ENCODE measurements at places on chromosomes 3 and 15.

- peak; percentile 51 for DNase-seq
Measured at GRCh38 chr3:48966876-48967361, 23.1 kb upstream of the P4HTM start.

DNA sequence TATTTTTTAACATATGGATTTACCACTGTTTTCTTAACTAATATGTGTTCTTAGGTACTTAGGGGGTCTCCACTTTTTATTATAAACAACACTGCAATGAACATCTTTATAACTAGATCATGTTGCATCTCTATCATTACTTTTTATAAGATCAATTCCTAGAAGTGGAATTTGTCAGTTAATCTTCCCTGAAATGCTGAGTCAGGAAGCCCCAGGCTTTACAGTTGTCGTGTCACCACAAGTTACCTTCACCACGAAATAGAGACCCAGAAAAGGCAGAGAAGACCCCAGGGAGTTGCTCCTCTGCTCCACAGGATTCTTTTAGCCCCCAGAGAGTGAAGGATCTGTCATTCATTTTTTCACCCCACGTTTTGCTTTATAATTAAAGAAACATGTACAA is 34.5 kb upstream of the ERC2 start:
- DNase-seq, result no peak

GRCh38 chr3:157865352-157866000 is 240.7 kb downstream of the SHOX2 start:
- DNase-seq, result peak; percentile 62

- no peak for DNase-seq
Measured at GRCh38 chr3:72617424-72618024, 230.7 kb downstream of the SHQ1 start.

- DNase-seq, result no peak
Measured at GRCh38 chr15:51126842-51127241, 32.1 kb upstream of the TNFAIP8L3 start.

DNA sequence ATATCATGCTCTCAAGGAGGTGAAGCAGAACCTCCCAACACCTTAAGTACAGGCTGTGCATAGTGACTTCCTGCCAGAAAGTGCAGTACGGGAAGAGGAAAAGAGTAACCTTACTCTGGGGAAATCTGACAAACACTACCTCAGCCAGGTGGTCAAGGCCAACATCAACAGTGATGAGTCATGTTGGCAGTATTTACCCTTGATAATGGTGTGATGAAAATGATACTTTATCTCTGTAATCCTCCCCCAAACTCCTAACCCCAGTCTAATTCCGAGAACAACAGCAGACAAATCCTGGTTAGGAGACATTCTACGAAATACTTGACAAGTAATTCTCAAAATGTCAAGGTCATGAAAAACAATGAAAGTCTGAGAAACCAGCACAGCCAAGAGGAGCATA is 26.5 kb downstream of the ANKDD1A start:
- no peak for DNase-seq

GRCh38 chr15:82663186-82663600 is 16.0 kb upstream of the CPEB1 start:
- peak; percentile 48 for DNase-seq

- no peak for DNase-seq
Measured at GRCh38 chr15:45719490-45719889, 84.7 kb downstream of the SQOR start.

DNA sequence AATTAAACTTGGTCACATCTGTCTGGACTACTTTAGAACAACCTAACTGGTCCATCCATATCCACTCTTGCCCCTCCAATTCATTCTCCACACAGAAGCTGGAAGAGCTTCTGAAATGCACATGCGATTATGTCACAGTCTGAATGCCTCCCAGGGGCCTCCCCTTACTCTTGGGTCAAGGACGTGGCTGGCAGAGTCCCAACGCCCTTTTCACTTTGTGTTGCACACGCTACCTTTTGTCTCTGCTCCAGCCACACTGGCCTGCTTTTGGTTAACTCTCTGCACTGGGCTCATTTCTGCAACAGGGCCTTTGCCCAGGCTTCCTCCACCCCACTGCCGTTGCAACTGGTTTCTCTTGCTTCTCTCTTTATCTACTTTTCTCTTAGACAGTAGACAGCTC is 245.2 kb downstream of the IL20RB start:
- no peak for DNase-seq

GRCh38 chr3:33211444-33211843 is 7.2 kb downstream of the SUSD5 start:
- no peak for DNase-seq

DNA sequence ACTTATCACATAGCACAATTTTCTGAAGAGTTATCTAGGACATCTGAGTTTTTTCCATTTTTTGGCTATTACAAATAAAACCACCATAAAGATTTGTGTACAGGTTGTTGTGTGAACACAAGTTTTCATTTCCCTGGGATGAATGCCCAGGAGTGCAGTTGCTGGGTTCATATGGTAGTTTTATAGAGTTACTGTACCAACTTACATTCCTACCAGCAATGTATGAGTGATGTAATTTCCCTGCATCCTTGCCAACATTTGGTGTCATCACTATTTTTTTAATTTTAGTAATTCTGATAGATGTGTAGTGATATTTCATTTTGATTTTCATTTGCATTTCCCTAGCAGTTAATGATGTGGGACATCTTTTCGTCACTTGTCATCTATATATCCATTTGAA is 20.5 kb downstream of the FILIP1L start:
- DNase-seq, result no peak

GRCh38 chr3:42795621-42796181 is 8.6 kb downstream of the HIGD1A start:
- DNase-seq, result no peak

DNA sequence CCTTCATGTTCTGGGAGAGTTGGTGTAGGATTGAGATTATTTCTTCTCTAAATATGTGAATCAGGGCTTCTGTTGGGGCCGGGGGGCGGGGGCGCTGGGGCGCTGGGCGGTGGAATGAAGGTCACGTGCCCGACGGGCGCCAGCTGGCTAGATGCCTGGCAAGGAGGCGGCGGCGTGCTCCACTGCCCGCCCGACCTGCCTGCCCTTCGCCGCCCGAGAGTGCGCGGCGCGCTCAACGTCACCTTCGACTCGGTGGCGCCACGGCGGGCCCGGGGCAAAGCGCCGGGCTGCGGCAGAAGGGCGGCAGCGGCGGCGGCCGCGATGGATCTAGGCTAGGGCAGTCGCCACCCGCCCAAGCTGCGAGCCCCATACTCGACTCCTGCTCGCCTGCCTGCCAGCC is 47.0 kb upstream of the LHFPL4 start:
- no peak for DNase-seq

DNA sequence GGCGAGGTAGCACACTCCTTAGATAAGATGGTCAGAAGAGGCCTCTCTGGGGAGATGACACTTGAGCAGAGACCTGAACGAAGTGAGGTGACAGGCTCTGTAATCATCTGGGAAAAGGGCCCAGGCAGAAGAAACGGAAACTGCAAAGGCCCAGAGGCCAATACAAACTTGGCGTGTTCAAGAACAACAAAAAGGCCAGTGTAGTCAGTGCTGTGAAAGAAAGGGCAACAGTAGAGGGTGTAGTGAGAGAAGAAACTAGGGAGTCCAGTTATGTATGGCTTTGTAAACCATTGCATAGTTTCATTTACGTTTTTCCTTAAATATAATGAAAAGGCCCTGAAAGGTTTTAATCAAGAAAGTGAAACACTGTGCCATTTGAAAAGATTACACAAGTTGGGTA is 31.8 kb downstream of the PLD1 start:
- DNase-seq, result no peak

DNA sequence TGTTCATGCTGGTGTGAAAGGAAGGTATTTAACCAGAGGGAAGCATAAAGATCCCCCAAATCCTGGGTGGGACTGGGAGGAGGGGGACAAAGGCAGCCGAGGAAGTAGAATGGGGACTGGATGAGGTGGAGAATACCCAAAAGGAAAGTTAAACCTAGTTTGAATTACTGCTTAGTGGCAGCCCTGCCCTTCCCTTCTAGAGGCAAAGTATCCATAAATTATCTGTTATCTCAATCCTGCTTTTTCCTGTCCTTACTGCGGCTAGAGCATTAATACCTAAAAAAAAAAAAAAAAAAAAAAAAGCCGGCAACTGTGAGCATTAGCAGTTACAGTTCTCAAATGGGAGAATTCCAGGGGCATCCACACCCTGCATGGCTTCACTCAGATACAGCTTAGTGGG is 139.0 kb downstream of the RYR3 start:
- DNase-seq, result no peak

DNA sequence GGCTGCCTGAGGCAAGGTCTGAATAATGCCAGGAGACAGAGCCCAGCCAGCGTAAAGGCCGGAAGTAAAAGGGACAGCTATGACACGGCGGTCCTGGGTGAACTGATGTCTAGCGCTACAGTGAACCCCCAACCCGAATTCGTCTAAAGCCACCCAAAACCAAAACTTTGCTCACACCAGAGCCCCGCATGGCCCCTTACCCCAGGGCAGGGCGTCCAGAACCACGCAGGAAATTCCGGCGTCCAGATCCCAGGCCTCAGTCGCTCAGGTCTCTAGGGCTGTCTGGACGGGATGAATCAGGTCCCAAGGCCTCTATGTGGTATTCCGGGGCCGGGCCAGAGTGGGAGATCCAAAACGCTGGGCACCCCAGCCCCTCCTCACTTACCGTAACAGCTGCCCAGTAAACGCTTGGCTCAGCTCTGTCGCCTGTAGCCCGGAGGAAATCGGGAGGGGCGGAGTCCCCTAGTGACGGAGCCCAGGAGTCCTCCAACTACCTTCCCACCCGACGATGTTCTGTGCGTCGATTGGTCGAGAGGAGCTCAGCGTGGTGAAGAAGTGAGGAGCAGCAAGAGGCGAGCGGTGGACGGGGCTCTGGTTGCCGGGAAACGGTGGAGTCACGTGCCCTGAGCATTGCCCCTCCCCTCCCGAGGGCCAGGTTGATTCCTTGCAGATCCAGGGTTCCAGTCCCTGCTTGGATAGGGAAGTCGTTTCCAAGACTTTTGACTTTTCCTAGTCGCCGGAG is at the start of gene CCDC32:
Gene CCDC32, minus strand, starts transcription at position 452 of the 742 bp plus-strand sequence. CDS start 2,027 bp downstream, outside the sequence.
- DNase-seq, result peak; percentile 94

GRCh38 chr3:39404943-39405686 is 1.4 kb upstream of the RPSA start:
- no peak for DNase-seq

GRCh38 chr3:12714278-12714677 is 44.8 kb downstream of the TMEM40 start:
- no peak for DNase-seq

- no peak for DNase-seq
Measured at GRCh38 chr15:77045985-77046384, 24.9 kb downstream of the TSPAN3 start.

GRCh38 chr3:13301286-13301987 is 118.7 kb downstream of the NUP210 start:
- no peak for DNase-seq

GRCh38 chr3:156382458-156383346 is 172.2 kb downstream of the SSR3 start:
- no peak for DNase-seq

GRCh38 chr3:168071591-168072322 is 24.0 kb downstream of the GOLIM4 start:
- no peak for DNase-seq

- no peak for DNase-seq
Measured at GRCh38 chr15:59143281-59143680, 38.3 kb downstream of the CCNB2 start.

GRCh38 chr3:25027650-25028049 is 400.4 kb upstream of the RARB start:
- no peak for DNase-seq

GRCh38 chr3:54870423-54870822 is 57.4 kb downstream of the LRTM1 start:
- DNase-seq, result no peak

- no peak for DNase-seq
Measured at GRCh38 chr15:65762914-65763787, 28.9 kb downstream of the DENND4A start.

- DNase-seq, result no peak
Measured at GRCh38 chr3:103052236-103052830, 617.5 kb downstream of the ZPLD1 start.

- DNase-seq, result peak; percentile 52
Measured at GRCh38 chr3:8629151-8630021, 15.2 kb downstream of the SSUH2 start.

DNA sequence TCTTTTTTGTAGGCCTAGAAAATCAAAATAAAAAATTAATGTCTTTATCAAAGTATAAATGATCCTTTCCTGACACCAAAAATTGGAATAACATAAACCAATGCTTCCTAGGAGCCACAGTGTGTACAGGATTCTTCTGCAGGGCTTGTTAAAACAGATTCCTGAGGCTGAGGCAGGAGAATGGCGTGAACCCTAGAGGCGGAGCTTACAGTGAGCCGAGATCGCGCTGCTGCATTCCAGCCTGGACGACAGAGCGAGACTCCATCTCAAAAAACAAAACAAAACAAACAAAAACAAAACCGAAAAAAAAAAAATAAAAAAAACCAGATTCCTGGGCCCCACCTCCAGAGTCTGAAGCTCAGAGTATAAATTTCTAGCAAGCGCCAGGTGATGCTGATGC is 78.0 kb downstream of the PEX5L start:
- no peak for DNase-seq

GRCh38 chr15:90001062-90001682 is at the start of gene ZNF710:
Gene ZNF710 (plus strand): TSS chr15:90001324. CDS start chr15:90067138, 65,814 bp downstream.
- DNase-seq, result no peak

DNA sequence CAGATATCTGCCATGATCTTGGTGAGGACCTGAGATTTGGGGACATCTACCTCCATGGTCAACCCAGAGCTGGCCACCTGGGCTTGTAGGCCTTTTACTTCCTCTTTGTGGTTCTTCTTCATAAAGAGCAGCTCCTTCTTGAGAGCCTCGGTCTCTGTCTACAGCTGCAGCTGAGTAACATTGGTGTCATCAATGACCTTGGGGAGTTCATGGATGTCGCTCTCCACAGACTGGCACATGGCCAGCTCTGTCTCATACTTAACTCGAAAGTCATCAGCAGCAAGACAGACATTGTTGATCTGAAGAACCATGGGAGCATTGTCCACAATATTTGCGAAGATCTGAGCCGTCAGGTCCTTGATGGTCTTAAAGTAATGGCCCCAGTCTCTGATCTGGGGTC is 15.7 kb upstream of the RASA2 start:
- no peak for DNase-seq

GRCh38 chr15:52765785-52766184 is 24.4 kb downstream of the ONECUT1 start:
- DNase-seq, result no peak

- no peak for DNase-seq
Measured at GRCh38 chr3:185332026-185332735, 30.8 kb upstream of the MAP3K13 start.

DNA sequence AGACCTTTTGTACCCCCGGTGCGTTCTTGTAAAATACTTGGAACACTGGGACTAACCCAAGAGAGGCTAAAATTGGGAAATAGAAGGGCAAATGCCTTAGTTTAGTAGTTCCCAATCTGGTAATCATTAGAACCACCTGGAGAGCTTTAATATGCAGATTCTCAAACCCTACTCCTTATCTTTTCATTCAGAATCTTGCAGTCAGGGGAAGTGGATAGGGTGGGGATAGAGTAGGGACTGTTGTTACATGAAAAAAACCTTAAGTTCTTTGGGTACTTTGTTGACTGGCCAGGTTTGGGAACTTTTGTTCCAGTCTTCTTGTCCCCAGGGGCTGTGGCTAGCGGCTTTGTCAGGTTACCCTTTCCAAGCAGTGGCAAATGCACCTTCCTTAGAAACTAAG is 15.9 kb downstream of the MAPKBP1 start:
- no peak for DNase-seq

- no peak for DNase-seq
Measured at GRCh38 chr3:80158332-80158731, 390.5 kb upstream of the ROBO1 start.

GRCh38 chr3:41364736-41365135 is 165.4 kb downstream of the CTNNB1 start:
- DNase-seq, result no peak

- DNase-seq, result no peak
Measured at GRCh38 chr3:72229952-72230351, 445.0 kb upstream of the PROK2 start.
